Stimulated activated naive B cell treated with anti-CD40 and anti-IgM and Interleukin-4, amounts not matched to agents 10 μg/mL and 1 μg/mL and 100 μg/mL, for 72 hours (primary cell): ENCODE measurements at places on chromosomes 3 and 15.
A peak's percentile ranks its signal among the peaks of the same experiment; 100 is the strongest.

DNA sequence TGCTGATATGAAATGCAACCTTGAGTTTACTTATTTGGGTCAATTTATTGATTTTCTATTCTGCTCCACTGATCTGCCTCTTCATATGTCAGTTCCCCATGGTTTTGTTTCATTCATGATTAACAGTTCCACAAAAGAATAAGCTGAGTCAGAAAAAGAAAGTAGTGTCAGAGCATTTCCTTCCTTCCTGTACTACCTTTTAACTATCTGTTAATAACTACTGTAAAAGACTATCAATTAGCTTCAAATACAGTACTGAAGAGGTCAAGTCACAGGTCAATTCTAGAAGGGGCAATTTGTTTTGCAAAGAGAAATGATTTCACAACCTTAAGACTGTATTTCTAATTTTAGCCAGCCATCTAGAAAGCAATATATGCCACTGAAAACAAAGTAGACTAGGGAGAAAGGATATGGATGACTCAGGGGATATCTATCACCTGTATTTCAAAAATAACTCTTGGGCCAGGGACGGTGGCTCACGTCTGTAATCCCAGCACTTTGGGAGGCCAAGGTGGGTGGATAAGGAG lies 129.5 kb downstream of the TFDP2 start:
- no peaks in the 10 kb centered on the region for H3K27me3 ChIP-seq
- H3K27ac ChIP-seq = no peak overlapping the region
- peaks cover 33% of the 10 kb centered on the region for H3K4me1 ChIP-seq

DNA sequence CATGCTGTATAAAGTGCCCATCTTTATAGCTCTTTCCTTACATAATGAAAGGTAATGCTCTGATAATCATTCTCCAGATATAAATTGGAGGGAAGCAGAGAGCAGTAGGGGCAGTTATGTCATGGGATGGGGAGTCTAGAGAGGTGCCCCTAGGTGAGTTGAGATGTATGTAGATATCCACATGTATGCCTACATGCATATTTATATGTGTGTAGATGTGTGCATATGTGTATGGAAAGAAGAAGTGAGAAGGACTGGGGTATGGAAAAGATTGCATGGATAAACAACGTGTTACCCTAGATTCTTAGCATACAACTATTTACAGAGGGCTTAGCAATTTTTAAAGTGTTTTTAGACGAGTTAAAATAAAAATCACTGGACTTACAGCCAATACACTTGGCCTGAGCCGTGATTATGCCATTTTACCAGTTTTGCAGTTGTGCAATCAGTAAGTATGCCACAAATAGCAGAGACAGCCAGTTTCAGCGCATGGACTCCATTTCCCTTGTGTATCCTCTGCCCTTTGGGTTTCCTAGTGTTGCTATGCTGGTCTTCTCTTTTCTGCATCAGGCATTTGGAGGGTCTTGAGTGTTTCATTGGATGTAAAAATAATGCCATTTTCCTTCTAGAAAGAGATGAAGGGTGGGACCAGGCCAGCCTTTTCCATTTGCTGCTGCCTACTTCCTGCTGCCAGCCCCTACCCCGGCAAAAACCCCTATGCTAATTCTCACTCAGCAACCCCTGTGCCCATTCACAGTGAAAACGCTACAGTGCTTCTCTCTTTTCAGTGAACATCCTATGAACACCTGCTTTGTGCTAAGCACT lies 199.4 kb upstream of the NR2E3 start:
- no peak overlapping the region for H3K4me3 ChIP-seq
- no peak for DNase-seq
- H3K36me3 ChIP-seq = no peaks in the 10 kb centered on the region

DNA sequence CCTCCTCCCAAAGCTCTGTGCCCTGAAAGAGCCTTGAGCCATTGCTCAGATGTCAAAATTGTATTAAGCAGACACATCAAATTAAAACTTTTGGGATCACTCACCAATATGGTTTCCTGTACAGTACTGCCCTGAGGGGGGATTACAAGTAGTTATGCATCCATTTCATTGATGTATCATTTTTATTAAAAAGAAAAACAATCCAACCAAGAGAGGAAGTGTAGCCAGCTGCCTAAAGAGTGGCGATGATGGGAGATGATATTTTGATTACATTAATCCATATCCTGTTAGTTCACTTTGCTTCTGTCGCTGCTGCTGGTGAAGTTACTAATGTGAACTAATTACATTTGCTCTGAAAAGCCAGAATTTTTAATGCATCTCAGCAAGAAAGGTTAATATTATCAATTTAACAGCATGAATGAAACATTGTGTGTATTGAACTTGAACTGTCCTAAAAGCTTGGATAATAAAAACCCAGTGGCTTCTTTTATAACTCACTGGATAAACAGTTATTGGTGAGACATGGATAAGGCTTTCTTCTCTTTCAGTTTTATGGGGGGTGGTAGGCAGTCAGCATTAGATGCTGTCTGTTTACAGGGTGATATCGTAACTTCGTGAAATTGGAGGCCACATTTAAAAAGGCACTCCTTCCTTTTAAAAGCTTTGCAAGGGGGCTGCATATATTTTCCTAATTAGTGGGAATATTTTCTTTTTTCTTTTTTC lies 87.7 kb downstream of the IGF1R start:
- no peaks in the 10 kb centered on the region for H3K27me3 ChIP-seq
- no peak overlapping the region for H3K27ac ChIP-seq
- no peak overlapping the region for H3K4me3 ChIP-seq

DNA sequence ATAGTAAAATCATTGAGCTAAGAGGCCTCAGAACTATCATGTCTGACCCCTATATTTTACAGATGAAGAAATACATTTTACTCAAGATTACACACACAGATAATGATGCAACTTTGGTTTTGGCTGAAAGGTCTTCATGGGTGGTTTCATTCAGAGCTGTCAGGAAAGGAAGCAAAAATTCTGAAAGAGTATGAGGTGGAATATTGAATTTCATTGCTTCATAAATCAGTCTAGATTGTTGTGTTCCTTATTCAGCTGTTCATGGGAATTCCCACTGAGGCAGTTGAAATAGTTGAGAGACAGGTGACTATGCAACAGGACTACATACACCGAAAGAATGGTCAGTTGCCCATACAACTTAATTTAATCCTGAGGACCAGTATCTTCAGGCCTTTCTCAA lies 39.4 kb downstream of the CD200 start:
- no peak overlapping the region for H3K27ac ChIP-seq
- no peak overlapping the region for H3K4me3 ChIP-seq
- DNase-seq = no peak
- H3K36me3 ChIP-seq = peaks cover under 1% of the 10 kb centered on the region

DNA sequence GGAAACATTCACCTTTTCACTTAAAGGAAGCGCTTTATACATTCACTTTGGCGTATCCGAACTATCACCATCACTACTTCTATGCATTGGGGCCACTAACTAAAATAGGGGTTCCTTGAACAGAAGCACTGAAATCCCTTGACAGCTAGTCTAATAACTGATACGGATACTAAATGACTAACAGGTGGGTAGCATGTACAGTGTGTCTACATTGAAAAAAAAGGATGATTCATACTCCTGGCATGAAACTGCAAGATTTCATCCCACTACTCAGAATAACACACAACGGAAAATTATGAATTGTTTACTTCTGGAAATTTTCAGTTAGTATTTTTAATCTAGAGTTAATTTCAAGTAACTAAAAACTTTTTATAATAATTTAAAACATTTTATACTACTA lies 96.7 kb downstream of the SMARCC1 start:
- H3K27me3 ChIP-seq = no peaks in the 10 kb centered on the region
- H3K36me3 ChIP-seq = peaks cover 43% of the 10 kb centered on the region
- H3K27ac ChIP-seq = no peak overlapping the region
- H3K4me3 ChIP-seq = no peak overlapping the region
- DNase-seq = no peak

GRCh38 chr3:188217011-188217463 lies 63.1 kb downstream of the LPP start:
- peaks cover 61% of the 10 kb centered on the region for H3K4me1 ChIP-seq
- peaks cover 9% of the 10 kb centered on the region for H3K36me3 ChIP-seq
- H3K27me3 ChIP-seq = no peaks in the 10 kb centered on the region
- no peak for DNase-seq
- no peak overlapping the region for H3K27ac ChIP-seq
- no peak overlapping the region for H3K4me3 ChIP-seq

- DNase-seq = no peak
- H3K27me3 ChIP-seq = no peaks in the 10 kb centered on the region
- no peak overlapping the region for H3K27ac ChIP-seq
- H3K36me3 ChIP-seq = no peaks in the 10 kb centered on the region
These were observed 88.7 kb downstream of the CBLB start for GRCh38 chr3:105780107-105780506.

GRCh38 chr15:69384626-69385598 lies 29.2 kb upstream of the KIF23 start:
- no peak overlapping the region for H3K27ac ChIP-seq
- H3K4me1 ChIP-seq = no peaks in the 10 kb centered on the region
- no peak for DNase-seq
- no peaks in the 10 kb centered on the region for H3K36me3 ChIP-seq

- H3K4me3 ChIP-seq = no peak overlapping the region
- H3K27me3 ChIP-seq = no peaks in the 10 kb centered on the region
- H3K27ac ChIP-seq = no peak overlapping the region
- peaks cover 25% of the 10 kb centered on the region for H3K4me1 ChIP-seq
- no peak for DNase-seq
- H3K36me3 ChIP-seq = no peaks in the 10 kb centered on the region
These were observed 68.8 kb upstream of the IL12A start for GRCh38 chr3:159919873-159920272.

DNA sequence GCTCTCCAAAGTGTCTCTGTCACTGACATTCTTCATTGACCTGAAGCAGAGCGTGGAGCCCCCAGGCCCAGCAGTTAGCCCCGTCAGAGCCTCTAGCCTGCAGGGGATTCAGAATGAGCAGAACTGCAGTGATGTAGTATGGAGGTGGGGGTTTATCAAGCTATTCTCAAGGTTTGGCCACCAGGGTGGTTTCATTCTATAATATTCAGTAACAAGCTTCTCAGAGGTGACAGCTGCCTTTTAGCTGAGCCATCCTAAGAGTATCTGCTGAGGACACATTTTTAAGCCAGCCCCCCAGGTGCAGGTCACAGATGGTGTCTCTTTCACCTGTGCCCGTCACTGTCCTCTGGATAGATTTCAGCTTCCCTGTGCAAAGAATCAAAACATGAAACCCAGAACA lies 31.9 kb downstream of the CMTM7 start:
- peaks cover 21% of the 10 kb centered on the region for H3K36me3 ChIP-seq
- no peak for DNase-seq
- no peaks in the 10 kb centered on the region for H3K27me3 ChIP-seq
- H3K4me3 ChIP-seq = peak overlapping the region; percentile 53

- DNase-seq = no peak
- H3K27me3 ChIP-seq = no peaks in the 10 kb centered on the region
- H3K36me3 ChIP-seq = peaks cover 30% of the 10 kb centered on the region
- no peak overlapping the region for H3K4me3 ChIP-seq
- peaks cover 2% of the 10 kb centered on the region for H3K4me1 ChIP-seq
These were observed 38.5 kb upstream of the MELTF start for GRCh38 chr3:197068077-197068476.

GRCh38 chr3:109679664-109680063 lies 342.3 kb upstream of the DPPA4 start:
- H3K27ac ChIP-seq = no peak overlapping the region
- no peaks in the 10 kb centered on the region for H3K4me1 ChIP-seq
- H3K36me3 ChIP-seq = no peaks in the 10 kb centered on the region
- DNase-seq = no peak
- H3K4me3 ChIP-seq = no peak overlapping the region
